Activated T-helper 2 cell treated with anti-CD3 and anti-CD28 coated beads, Interferon-gamma antibody, Interleukin-2, Interleukin-4, amounts not matched to agents 10 μg/mL and 5 μg/mL and 100 μg/mL, durations not matched to agents 14 hours and 24 hours and 36 hours (primary cell): ENCODE measurements at places on chromosomes 1 and 21. TPM values are rescaled to one million over a fixed set of nuclear protein-coding genes. Genes with fewer than 3 reads are reported as not detected.

ARTN gene
- 0.21 and 0.39 TPM in 2 replicates for total RNA-seq

PLCH2 gene
- total RNA-seq: 2.6 and 2.8 TPM in 2 replicates

PRDM16 gene
- total RNA-seq: not detected in 2 replicates

AMY1A gene
- not detected in 2 replicates for total RNA-seq

RNU1-1 gene
- total RNA-seq: 2,033 and 2,369 TPM in 2 replicates

PLA2G2D gene
- 0.09 TPM in 1 of 2 replicates, not detected in the other for total RNA-seq

PADI2 gene
- total RNA-seq: 0.11 and 0.14 TPM in 2 replicates

B3GALT2 gene
- total RNA-seq: not detected in 2 replicates

DNA sequence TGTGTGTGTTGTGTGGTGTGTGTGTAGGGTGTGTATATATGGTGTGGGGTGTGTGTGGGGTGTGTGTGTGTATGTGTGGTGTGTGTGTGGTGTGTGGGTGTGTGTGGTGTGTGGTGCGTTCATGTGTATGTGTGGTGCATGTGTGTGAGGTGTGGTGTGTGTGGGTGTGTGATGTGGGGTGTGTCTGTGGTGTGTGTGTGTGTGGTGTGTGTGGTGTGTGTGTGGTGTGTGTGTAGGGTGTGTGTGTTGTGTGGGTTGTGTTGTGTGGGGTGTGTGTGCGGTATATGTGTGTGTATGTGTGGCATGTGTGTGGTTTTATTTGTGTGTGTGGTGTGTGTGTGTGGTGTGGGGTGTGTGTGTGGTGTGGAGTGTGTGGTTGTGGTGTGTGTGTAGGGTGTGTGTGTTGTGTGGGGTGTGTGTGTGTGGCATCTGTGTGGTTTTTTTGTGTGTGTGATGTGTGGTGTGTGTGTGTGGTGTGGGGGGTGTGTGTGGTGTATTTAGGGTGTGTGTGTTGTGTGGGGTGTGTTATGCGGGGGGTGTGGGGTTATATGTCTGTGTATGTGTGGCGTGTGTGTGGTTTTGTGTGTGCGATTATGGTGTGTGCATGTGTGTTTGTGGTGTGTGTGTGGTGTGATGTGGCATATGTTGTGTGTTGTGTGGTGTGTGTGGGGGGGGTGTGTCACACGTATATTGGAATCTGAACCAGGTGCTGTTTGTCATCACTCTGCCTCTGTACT is 17.1 kb upstream of the ZBTB21 start:
- H3K27me3 ChIP-seq: peaks cover 8% of the 10 kb centered on the region
- DNase-seq: no peak
- H3K4me3 ChIP-seq: no peak overlapping the region
- no peaks in the 10 kb centered on the region for H3K4me1 ChIP-seq
- H3K27ac ChIP-seq: no peak overlapping the region

DNA sequence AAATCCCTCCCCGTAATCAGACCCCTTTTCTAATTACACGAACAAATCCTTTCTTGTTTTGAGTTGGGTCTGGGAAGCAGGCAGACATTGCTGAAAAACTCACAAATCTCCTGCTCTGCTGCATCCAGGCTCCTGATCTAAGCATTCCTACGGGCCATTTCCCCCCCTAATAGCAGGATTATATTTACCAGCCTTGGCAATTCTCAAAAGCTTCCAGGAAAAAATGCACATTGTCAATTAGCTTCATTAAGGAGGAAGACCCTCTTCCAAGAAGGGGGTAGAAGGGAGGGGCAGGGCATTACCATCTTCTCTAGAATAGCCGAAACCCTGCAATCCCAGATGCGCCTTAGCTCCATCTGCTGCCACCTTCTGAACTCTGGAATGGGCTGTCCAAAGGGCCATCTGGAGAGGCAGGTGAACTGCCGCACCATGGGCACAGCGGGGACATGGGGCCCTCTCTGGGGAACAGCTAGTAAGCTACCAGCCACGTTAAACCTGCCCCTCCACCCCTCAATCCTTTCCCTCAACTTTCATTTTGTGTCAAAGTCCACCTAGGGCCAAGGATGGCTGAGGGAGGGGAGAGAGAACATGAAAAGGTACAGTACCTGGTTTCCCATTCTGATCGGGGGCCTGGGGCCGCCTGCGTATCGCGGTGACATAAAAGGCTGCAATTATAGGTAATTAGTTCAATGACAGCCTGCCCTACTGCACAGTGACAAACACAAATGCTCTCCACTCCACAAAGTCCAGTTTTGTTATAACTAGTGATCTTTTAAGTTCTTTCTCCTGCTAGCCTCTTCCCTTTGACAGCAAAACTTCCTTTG is 56.8 kb downstream of the MRPL37 start:
- H3K27me3 ChIP-seq: no peaks in the 10 kb centered on the region
- no peak overlapping the region for H3K4me3 ChIP-seq
- peaks cover 4% of the 10 kb centered on the region for H3K36me3 ChIP-seq
- DNase-seq: no peak
- peaks cover 7% of the 10 kb centered on the region for H3K4me1 ChIP-seq
- no peak overlapping the region for H3K27ac ChIP-seq

- no peak overlapping the region for H3K27ac ChIP-seq
- H3K4me3 ChIP-seq: no peak overlapping the region
Observed at GRCh38 chr1:19346026-19346425, 33.9 kb downstream of the SLC66A1 start.

DNA sequence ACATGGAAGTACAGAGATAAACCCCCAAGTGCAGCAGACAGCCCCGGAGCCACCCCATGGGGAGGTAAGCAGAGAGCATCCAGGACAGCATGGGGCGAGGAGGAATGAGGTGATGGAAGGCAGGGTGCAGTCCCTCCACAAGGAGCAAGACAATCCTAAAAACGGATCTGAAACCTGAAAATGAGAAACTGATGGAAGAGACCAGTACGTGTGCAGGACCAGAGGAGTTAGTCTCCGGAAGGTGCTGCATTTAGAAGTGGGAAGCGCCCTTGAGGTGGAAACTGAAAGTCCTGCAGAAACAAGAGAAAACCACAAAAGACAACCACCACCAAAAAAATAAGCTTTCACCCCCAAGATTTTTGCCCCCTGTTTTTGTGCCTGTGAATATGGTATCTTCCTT is 17.4 kb upstream of the DDOST start:
- peaks cover 12% of the 10 kb centered on the region for H3K4me1 ChIP-seq
- no peak overlapping the region for H3K4me3 ChIP-seq
- DNase-seq: peak; percentile 31
- H3K36me3 ChIP-seq: peaks cover 3% of the 10 kb centered on the region
- no peak overlapping the region for H3K27ac ChIP-seq

DNA sequence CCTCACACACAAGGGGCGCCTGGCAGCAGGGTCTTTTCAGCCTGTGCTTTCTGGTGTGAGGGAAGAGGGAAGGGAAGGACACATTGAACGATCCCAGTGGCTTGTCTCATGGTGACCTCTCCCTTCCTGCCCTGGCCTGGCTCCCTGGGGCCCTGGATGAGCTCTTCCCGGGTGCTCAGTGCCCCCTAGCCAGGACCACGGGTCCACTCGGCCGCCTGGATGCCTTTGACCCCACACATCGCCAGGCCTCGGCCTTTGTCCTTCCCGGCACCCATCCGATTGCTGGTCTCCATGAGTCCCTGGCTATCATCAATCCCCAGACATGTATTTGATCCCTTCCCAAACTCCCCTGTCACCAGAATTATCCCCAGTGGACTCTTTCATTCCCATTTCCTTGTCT is 6.0 kb upstream of the TFF3 start:
- no peaks in the 10 kb centered on the region for H3K36me3 ChIP-seq
- no peak overlapping the region for H3K27ac ChIP-seq
- H3K4me1 ChIP-seq: peaks cover 5% of the 10 kb centered on the region
- no peak for DNase-seq

DNA sequence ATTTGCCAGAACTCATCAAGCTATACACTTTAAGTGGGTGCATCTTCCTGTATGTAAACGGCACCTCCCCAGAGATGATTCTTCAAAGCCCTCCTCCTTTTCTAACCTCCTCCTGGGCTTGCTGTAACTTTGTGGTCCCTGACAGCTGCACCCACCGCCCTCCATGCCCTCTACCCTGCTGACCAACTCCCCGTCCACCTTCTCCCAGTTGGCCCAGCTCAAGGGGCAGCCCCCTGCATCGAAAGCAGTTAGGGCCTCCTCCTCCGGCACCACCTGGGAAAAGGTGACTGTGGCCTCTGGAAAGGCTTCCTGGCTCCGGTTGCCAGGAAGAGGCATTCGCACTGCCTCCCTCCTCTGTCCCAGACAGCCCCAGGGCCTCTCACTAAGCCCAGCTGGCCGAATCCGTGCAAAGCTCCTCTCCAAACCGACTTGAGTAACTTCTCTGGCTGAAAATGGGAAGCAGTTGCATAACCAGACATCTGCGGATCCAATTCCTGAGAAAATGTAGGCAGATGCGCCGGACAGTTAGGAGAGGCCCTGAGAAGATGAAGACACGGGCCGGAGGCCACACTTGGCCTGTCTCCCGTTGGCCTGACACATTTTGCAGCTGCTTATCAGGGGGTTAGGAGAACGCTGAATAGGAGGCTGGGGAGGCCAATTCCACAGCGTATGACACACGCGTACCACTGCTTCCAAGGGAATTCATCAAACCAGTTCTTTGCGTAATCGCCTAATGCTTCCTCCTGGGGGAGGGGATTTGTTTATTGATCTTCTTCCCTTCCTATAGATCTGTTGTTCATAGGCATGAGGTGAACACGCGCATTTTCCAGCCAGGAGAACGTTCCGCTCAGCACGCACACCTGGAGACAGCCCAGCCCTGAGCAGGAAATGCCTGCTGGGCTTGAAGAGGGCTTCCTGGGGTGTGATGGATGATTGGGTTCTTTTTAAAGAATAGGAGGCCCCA is 48.7 kb upstream of the COL6A2 start:
- no peak for DNase-seq
- no peaks in the 10 kb centered on the region for H3K27me3 ChIP-seq
- H3K27ac ChIP-seq: no peak overlapping the region
- H3K4me1 ChIP-seq: peaks cover 3% of the 10 kb centered on the region

- no peaks in the 10 kb centered on the region for H3K36me3 ChIP-seq
- H3K4me1 ChIP-seq: no peaks in the 10 kb centered on the region
Observed at GRCh38 chr1:175648927-175649326, 94.5 kb downstream of the TNR start.

- H3K27ac ChIP-seq: no peak overlapping the region
- no peak overlapping the region for H3K4me3 ChIP-seq
- H3K36me3 ChIP-seq: peaks cover 3% of the 10 kb centered on the region
- peaks cover 34% of the 10 kb centered on the region for H3K4me1 ChIP-seq
Observed at GRCh38 chr1:18942340-18942739, 14.1 kb downstream of the IFFO2 start.

DNA sequence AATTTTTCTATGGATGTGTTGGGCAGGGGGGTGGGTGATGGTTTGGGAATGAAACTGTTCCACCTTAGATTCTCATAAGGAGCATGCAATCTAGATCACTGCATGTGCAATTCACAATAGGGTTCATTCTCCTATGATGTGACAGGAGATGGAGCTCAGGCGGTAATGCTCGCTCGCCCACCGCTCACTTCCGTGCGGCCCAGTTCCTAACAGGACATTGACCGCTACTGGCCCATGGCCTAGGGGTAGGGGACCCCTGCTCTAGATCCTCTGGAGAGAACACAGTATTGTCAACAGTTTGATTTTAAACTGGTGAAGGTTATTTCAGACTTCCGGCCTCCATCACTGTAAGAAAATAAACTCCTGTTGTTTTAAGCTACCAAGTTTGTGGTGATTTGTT is 55.0 kb upstream of the USH2A start:
- H3K27me3 ChIP-seq: no peaks in the 10 kb centered on the region
- no peaks in the 10 kb centered on the region for H3K36me3 ChIP-seq
- H3K4me3 ChIP-seq: no peak overlapping the region
- DNase-seq: no peak
- no peak overlapping the region for H3K27ac ChIP-seq
- H3K4me1 ChIP-seq: no peaks in the 10 kb centered on the region

- H3K27ac ChIP-seq: peak within 1 kb of the TSS; percentile 80
- peak; percentile 79 for DNase-seq
- no peaks in the 10 kb centered on the region for H3K27me3 ChIP-seq
- peaks cover 62% of the 10 kb centered on the region for H3K4me1 ChIP-seq
- peaks cover 6% of the 10 kb centered on the region for H3K36me3 ChIP-seq
Observed at GRCh38 chr1:160795951-160796383, at the start of gene LY9. Gene LY9 (plus strand): TSS chr1:160796174. CDS start chr1:160796188, 14 bp downstream.

DNA sequence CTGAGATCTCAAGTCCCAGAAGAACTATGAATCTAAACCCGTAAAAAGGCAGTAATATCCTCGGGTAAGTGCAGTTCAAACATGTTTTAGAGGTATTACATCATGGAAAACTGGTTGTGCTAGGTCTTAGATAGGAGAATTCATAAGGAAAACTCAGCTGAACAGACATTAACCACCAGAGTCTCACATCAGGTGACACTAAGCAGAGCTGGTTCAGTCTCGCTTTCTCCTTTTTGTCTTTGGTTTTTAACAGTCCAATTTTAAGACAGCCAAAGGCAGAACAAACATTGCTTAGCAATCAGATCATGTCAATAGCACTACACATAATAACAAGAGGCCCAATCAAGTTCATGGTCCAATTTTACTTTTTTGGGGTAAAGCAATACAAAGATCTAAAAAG is 63.1 kb upstream of the MUTYH start:
- no peak overlapping the region for H3K4me3 ChIP-seq
- DNase-seq: no peak
- no peaks in the 10 kb centered on the region for H3K36me3 ChIP-seq
- no peaks in the 10 kb centered on the region for H3K27me3 ChIP-seq
- no peaks in the 10 kb centered on the region for H3K4me1 ChIP-seq

DNA sequence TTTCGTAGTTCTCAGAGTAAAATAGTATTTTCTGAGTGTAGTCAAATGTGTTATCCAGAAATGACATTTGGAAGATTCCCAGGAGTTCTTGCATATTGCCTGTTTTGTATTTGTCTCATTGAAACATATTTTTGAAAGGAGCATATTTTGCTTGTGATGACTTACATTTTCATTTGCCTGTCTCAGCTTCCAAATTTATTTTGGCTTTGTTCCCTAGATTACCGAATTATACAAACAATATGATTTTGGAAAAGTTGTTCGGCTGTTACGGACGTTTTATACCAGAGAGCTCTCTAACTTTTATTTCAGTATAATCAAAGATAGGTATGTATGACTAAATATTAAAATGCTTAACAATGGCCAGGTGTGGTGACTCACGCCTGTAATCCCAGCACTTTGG is 46.0 kb downstream of the IARS2 start:
- H3K27ac ChIP-seq: no peak overlapping the region
- H3K36me3 ChIP-seq: peaks cover 67% of the 10 kb centered on the region
- no peak overlapping the region for H3K4me3 ChIP-seq

DNA sequence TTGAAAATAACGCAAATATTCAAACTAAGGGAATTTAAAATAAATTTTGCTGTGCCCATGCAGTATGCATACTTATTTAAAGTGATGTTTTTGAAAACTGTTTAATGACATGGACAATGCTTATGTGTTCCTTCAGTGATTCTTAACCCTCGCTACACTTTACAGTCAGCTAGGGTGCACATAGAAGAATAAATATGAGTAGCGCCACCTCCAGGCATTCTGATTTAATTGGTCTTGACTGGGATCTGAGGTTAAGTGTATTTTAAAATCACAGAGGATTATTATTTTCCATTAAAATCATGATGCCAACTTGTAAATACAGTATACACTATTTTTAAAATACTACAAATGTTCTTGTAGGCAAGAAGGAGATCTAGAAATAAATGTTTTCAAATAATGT is 373.5 kb upstream of the ADGRL4 start:
- no peak for DNase-seq
- no peaks in the 10 kb centered on the region for H3K36me3 ChIP-seq
